ENCODE measurements at places on chromosomes 11 and 22.

DNA sequence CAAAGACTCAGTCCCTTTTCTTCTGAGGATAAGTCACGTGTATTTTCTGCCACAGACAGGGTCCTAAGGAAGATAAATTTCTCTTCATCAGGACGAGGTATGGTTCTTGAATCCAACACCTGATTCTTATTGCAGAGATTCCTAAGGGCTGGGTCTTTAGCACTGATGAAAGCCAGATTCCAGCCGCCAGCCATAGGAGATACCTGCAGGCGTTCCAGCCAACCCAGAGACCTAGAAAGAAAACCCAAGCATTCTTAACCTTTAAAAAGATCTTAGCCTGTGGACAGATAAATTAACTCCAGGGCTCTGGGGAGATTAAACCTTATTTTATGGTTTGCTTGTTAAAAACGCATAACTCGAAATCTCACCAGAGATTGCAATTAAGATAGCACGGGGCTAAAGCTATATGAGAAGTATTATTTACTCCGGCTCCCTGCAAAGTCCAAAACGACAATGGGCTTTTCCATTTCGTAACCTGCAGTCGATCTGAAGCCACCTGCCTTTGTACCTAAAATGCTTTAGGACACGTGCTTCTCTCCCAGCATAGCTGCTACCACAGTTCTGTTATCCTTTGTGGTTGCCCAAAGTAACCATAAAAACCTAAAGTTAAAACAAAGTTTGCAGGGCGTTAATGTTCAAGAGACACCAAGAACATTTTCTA, 104.5 kb downstream of the NXPE2 start:
- no peak for DNase-seq

GRCh38 chr11:21364866-21365624, 695.7 kb downstream of the NELL1 start:
- DNase-seq, result no peak

DNA sequence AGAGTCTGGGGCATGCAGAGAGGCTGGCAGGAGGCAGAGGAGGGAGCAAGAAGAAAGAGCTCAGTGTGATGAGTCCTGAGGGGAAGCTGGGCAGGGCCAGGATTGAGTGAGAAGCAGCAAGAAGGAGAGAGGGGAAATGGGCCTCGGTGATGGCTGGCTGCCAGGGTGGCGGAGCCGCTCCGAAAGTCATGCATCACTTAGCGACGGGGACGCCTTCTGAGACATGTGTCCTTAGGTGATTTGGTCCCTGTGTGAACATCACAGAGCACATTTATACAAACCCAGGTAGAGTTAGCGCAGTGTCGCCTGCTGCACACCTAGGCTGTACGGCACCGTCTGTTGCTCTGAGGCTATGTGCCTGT, 15.1 kb downstream of the TBC1D22A start:
- DNase-seq, result no peak

- no peak for DNase-seq
Measured at GRCh38 chr22:35842954-35843353, 125.3 kb downstream of the APOL5 start.

- no peak for DNase-seq
Measured at GRCh38 chr11:118659953-118660680, 19.3 kb downstream of the TREH start.

- DNase-seq, result no peak
Measured at GRCh38 chr22:20744456-20744855, 29.5 kb upstream of the SERPIND1 start.

GRCh38 chr22:19431649-19432132, at the start of gene HIRA:
TSS of gene HIRA (minus strand) at chr22:19431733. CDS start at chr22:19431476, 257 bp downstream.
- peak; percentile 88 for DNase-seq

DNA sequence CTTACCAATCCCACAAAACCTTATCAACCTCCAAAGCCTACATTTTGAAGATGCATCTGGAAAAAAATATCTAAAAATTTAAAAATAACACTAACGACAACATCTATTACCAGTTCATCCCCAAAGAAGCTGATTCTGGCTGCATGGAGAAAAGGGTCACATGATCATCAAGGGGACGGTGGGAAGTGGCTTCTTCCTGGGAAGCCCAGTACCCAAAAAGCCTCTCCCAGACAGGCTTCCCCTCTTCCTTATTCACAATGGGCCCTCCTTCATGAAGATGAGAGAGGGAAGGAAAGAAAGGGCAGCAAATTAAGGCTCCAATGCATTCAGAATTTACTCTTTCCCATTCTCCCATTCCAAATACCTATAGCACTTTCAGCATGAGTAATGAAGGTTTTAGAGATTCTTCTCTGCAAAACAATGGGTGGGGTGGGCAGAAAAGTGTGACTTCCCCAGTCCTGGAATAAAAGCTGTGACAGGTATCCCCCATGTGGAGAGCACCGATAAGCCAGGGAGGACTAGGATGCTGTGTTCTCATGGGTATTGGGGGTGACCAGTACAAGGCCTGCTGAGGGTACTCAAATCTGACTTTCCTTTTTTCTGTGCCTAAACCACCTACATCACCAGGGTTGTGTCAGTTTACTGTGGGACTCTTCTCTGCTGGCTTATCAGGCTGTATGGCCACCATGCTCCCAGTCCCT, 88.2 kb downstream of the SIK3 start:
- DNase-seq, result no peak

- no peak for DNase-seq
Measured at GRCh38 chr11:63775191-63775590, 6.6 kb upstream of the ZFTA start.

DNA sequence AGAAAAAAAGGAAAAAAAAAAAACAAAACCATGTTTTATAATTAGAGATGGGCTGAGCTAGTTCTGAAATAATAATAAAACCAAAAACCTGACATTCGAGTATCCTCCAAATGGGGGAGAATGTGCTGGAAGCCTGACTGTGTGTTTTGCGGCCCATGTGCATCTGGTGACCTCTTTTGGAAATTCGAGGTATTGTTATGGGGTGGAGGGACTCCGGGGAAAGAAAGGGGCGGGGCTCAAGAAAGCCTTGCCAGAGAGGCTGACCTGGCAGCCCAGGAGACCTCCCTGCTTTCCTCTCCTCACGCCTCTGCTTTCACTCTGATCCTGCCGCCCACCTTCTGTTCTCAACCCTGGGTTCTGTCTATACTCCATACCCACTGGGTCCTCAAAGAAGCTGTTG, 72.9 kb downstream of the CTTN start:
- no peak for DNase-seq

DNA sequence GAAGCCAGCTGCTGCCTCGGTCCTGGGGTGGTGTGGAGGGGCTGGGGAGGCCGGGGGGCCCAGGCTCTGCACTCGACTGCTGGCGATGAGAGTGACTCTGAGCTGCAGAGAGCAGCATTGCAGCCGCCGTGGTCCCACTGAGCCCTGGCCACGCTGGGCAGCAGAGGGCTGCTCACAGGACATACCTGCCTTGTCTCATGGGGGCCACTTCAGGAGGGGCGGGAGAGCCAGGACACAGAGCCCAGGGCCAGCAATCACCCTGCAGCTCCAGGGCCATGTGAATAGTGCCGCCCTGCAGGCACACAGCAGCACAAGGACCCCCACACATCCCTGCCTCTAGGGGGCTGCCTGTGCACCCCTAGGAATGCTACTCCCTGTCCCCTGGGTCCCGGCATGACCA, 147.0 kb downstream of the CRYBB2 start:
- DNase-seq, result no peak

DNA sequence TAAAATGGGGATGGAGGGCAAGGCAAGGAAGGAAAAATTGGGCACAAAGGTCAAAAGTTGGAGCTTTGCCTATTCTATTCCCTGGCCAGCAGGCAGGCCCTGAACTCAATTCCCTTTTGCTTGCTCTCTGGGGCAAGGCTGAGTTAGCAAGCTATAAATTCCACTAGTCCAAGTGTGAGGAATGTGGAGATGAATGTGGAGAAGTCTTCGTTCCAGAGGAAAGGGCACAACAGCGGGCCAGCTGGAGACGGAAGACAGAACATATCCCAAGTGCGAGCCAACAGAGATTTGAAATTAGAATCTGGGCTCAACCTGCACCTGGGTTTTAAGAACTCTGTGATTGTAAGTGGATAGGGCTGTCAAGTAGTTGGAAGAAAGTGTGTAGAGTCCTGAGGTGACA, 29.5 kb upstream of the FZD4 start:
- DNase-seq, result no peak

- DNase-seq, result peak; percentile 61
Measured at GRCh38 chr22:43230971-43231723, 44.2 kb upstream of the TTLL12 start.

- no peak for DNase-seq
Measured at GRCh38 chr11:11186249-11186648, 166.8 kb downstream of the CSNK2A3 start.

- DNase-seq, result peak; percentile 40
Measured at GRCh38 chr22:22111267-22111751, 128.7 kb upstream of the TOP3B start.

DNA sequence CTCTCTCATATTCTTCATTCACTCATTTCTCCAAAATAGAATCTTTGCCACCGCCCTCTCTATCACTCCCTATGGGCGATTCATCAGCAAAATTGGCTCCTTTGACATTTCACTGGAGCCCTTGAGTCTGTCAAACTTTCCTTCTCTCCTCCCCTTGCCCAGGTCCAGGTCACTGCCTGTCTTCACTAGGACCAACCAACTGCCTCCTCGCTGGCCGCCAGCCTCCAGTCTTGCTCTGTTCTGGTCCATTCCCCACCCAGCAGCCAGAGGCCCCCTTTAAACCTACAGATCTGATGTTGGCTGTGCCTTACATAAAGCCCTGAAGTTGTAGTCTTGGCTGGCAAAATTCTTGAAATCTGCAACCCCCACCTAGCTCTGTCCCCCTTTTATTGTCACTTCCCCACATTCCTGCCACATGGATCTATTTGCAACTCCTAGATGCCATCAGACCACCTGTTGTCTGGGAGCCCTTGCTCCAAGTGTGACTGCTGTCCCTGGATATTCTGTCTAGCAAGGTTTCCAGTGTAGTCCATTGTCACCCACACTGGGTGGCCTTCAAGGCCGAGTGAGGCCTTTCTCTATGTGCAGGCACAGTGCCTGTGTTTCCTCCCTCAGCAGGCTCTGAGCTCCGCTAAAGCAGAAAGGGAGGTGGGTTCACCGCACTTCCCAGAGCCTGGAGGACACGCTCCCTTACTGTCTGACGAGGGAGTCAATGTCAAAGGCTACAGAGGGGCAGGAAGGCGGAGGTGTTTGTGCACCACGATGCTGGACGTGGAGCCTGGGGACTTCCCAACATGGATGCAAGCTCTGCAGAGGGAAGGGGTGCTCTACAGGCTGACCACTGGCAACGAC, 25.5 kb downstream of the MYEOV start:
- DNase-seq, result no peak

DNA sequence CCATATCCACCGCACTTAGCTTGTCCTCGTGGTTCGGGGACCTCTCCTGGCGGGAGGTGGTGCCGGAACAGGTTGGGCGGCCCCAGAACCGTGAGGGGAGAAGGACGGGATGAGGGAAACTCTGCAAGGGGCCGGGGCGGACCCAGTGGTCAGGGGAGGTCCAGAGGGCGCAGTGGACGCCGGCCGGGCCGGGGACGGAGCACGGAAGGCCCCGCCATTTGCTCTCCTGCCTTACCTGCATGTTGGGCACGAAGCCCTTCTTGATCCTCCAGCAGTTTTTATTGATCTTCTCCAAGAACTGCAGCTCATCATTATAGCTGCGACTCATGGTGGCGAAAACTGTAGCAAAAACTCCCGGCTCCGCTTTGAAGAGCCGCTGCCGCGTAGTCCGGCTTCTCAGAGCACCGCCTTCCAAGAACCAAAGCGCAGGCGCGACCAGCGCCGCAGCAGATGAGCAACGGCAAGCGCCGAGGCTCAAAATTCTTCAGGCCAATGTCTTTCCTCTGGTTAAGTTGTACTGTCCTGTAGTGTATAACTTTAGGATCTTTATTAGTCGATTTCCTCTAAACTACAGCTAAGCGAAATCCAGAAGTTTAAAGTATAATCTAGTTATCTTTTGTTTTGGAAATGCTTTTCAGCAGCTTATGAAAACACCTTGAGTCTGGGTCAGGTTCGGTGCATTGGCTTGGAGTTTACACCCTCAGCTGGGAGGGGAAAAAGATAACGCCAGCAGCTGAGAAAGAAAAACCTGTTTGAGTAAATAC, at the start of gene RTCB:
TSS of gene RTCB (minus strand) at position 419 of the 764 bp plus-strand sequence. CDS start at position 328, 91 bp downstream.
- DNase-seq, result peak; percentile 88

- no peak for DNase-seq
Measured at GRCh38 chr22:20244691-20245576, 23.2 kb downstream of the RTN4R start.

DNA sequence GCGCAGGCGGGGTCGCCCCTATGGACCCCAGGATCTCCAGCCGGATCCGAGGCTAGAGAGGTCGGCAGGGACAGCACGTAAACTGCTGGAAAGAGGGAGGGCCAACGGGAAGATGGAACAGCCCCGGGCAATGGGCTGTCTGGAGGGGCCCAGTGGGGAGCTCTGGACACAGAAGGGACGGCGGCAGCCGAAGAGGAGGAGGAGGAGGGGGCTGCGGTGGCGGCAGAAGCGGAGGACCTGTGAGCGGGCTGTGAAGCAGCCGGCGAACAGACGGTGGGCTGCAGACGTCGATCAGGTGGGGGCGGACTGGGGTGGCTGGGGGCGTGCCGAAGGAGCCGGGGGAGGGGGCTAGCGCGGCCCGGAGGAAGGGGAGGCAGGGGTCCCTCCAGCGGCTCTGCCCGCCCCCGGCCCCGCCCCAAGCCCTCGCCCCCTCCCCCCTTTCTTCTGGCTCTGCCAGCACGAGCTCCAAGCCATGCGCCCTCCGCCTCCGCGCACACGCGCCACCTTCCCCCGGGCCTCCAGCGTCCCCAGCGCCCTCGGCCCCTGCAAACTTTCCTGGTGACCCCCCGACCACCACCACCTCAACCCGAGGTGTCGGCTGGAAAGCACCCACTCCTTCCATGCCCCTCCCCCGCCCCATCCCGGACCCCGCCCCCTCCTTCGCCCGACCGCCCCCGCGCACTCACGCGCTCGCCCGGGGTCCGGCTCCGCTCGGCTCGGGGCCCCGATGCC, 432 bp downstream of the TNKS1BP1 start:
- no peak for DNase-seq

- DNase-seq, result no peak
Measured at GRCh38 chr11:103486604-103487003, 377.4 kb downstream of the DYNC2H1 start.

GRCh38 chr11:35073691-35074419, 65.1 kb upstream of the CD44 start:
- no peak for DNase-seq

- DNase-seq, result no peak
Measured at GRCh38 chr22:26134654-26135330, 34.5 kb upstream of the SEZ6L start.

- DNase-seq, result no peak
Measured at GRCh38 chr11:73388265-73389133, 12.3 kb downstream of the RELT start.

DNA sequence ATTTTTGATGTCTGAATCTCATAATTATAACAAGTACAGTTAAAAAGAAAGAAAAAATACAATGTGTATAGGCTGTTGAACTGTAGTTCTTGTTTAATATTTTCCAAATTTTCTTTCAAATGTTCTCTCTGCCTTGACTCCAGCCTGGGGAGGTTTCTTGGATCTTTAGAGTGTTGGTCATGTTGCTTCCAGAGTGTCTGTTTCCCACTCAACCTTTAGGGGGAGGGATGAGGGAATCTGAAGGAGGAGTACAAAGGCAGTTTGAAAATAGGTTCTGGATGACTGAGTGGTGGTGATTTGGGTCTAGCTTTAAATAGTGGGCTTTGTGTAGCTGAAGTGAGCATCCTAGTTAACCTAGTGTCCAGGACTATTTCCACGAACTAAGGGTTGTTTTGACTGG, 2.0 kb downstream of the CTNND1 start:
- no peak for DNase-seq

All from activated T-cell treated with anti-CD3 and anti-CD28 coated beads for 48 hours (primary cell).